ENCODE measurements at places on chromosomes 1 and 21.

GRCh38 chr1:33880305-33880704 lies 16.4 kb downstream of the HMGB4 start:
- DNase-seq, result no peak

DNA sequence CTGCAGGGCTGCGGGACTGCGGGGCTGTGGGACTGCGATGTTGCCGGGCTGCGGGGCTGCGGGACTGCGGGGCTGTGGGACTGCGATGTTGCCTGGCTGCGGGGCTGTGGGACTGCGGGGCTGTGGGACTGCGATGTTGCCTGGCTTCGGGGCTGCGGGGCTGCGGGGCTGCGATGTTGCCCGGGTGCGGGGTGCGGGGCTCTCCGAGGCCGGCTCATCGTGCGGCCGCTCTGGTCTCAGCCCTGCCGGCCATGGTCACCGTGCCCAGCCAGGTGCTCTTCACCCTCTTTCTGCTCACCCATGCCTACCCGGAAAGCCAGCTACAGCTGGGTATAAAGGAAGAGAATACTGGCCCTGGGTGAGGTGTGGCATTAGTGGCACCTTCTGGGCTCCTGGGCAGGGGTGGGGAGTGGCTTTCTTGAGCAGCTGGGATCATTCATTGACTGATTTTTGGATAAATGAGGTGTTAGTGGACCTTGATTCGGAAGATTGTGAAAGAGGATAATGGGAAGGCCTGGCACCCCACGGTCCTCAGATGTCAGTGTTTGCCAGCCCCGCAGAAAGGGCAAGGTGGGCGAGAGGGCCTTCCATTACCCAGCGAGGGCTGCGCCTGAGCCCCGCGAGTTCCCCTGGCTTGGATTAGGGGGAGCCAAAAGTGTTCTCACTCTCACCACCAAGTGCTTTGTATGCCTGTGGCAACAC lies 36.3 kb downstream of the COQ8A start:
- DNase-seq, result no peak

DNA sequence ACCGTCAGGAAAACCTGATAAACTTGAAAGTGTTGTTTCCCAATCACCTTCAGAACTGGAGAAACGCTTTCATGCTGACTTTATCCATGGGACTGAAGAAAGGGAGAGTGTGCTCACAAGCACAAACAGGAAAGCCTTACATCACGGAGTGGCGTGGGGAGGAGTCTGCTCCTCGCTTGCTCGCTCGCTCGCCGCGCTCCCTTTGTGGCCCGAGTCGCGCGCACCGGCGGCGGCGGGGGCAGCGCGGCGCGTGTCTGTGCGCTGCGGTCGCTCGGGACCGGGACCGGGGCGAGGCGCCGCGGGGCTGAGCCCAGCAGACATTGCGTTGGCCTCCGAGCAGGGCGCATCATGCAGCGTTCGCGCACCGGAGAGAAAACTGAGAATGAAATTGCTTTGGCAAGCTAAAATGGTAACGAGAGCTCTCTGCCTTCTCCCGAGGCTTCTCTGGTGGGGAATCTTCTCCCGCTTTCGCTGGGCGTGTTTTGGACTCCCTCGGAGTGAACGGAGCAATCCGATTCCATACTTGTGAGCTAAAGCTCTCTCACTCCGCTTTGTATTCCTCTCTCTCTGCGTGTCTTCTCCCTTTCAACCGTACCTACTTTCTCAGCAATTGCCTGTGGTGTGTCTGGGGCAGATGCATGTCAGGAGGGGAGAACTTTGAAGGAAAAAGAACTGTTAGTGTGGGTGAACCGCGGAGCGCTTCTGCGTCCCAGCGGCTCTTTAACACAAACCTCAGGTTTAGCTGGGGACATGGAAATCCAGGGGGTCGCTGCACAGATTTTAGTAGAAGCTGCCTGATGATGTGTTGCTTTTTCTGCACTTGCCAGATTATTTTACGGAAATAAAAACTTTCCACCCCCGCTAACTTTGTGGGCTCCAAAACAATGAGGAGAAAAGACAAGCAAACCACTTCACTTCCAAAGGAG lies at the start of gene RGL1:
TSS of gene RGL1 (plus strand) at position 205 of the 926 bp plus-strand sequence. CDS start at position 383, 178 bp downstream.
- DNase-seq, result peak; percentile 11

DNA sequence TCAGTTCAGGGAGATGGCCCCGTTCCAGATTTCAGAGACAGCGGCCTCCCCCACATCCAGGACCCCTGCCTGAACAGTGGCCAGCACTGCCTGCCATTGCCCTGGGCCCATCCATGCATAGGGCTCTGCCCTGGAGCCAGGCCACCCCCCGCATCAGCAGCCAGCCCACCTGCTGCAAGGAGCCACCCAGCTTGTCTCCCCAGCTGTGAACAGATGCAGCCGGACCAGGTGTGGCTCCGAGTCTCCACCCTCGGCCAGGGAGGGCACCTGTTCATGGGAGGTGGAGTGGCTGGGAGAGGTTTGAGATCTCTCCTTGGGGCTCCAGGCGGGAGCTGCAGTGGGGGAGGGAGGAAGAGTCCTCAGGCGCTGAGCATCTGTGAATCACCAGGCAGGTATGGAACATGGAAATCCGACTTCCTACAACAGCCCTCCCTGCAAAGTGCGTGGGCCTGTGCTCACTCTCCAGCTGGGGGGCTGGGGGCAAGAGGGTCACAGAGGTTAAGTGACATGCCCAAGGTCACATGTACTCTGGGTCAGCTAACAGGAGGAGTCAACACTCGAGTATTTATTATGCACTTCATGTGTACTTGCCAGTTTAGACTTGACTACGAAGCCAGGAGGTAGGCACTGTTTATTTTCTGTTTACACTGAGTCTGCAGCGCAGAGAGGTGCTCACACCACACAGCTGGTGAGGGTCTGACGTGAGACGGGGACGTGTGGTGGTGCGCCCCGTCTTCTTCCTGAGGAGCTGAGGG lies 4.8 kb upstream of the HES5 start:
- DNase-seq, result no peak

DNA sequence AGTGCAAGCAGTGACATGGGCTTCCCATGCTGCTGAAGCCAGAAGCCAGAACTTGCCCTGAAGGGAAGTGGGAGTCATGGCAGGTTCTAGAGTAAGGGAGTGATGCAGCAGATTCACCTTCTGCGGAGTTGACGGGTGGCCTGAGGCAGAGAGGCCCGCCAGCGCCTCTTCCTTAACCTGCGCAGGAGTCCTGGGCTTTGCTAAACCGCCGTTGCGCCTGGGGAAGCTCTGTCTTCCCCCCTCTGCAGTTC lies 67.3 kb downstream of the OBSCN start:
- DNase-seq, result no peak

DNA sequence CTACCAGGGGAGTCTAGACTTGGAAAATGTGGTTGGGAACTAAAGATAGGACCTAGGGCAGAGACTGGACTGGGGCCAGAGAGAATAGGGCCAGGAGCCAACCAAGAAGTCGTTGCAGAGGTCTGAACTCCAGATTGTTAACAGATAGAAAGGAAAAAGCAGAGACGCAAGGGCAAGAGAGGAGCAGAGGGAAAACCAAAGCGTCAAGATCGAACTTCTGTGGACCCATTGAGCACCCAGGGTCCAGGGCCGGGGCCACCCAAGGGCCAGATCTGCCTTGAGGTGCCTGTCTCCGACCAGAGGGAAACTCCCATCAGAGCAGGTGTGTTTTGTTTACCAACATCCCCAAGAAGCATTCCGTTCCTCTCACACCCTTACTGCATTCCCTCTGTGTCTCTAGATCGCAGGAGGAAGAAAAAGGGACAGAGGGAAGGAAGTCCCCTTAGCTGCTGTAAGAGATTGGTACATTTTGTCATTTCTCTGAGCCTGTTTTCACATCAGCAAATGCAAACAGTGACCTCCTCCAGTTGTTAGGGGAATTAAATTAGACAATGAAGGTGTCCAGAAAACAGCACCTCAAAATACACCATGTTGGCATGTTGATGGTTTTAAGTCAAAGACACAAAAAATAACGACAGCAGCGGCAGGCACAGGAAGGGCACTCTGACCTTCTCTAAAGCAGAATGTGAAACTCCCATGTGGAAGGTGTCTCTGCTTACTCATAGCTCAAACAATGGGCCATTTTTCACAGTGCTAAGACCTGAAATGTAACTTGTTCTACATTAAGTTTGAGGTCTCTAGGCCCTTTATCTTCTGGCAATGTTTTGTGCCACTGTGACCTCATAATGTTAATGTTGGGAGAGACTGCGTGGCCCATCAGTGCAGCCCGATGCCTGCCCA lies 105.8 kb upstream of the RAB4A start:
- no peak for DNase-seq

- DNase-seq, result no peak
Observed at GRCh38 chr21:28154121-28154520, 838.6 kb downstream of the LTN1 start.

DNA sequence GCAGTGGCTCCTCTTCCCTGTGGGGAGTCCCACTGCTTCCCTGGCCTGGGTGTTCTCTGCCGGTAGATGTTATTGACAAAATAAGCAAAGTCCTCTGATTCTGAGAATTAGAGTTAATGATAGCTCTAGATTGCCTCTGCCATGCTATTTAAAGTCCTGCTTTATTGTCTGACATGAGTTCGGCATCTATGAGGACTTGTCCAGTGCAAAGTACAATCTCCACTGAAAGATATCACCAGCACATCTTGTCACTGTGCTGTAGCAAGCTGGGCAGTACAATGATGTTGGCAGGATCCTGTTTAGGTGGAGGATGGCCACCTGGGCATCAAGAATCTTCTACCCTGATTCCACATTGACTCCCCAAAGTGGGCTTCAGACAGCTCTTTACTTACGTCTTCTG lies 54.0 kb upstream of the ATP5PO start:
- DNase-seq, result no peak

DNA sequence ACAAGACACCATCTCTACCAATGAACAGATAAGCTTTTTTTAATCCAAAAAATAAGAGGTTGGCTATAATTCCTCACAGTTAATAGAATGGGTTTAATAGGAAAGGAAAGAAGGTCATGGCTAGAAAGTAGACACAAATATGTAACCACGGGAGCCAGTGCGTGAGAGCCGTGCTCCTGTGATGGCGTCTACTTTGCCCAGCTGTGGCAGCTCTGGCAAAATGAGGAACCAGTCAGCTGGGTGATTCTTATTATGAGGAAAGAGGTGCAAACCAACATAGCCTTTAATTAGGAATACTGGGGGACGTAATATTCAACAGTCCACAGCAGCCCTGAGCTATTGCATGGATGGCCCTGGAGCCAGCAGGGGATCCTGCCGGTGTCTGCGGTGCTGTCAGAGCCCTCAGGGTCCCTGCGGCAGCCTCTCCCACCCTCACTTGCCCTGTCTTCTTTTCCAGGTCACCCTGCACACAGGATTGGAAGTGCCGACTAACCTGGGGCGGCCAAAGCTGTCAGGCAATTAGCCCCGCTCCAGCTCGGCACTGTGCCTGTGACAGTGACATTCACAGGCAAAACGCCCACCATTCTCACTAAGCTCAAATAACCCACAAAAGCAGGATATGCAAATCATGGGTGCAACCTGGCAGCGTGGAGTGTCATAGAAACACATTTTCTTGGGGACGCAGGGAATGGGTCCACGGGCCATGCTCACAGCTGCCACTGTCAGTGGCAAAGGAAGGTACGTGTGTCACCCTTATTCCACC lies 25.9 kb upstream of the GNPAT start:
- no peak for DNase-seq

DNA sequence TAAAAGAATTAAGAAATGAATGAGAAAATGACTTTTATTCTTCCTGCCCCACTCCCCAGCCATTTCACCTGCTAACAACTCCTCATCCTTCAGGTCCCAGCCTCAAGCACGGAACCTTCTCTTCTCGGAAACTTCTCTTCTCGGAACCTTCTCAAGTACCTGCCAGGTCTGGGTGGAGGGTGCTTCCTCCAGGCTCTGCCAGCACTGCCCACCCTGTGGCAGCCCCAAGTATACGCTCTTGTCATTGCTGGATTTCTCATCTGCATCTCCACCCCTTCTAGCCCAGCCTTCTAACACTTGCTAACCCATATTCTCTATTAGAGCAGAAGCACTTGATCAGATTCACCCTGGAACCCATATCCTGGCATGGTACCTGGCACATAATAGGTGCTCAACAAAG lies 3.9 kb upstream of the IFFO2 start:
- DNase-seq, result no peak

DNA sequence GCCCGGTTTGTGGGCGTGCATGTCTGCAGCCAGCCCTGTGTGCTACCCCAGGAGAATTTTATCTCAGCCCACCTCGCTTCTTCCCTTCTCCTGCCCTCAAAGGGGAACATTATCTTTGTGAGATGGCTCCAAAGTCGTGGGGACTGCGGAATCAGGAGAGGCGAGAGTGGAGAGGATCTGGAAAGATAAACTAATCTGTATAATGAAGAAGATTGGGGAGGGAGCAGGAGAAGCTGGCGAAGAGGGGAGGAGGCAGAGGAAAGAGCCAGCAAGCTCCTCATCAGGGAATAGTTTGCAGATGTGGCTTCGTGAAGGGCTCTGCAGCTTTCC lies 310.3 kb downstream of the MATN1 start:
- no peak for DNase-seq

DNA sequence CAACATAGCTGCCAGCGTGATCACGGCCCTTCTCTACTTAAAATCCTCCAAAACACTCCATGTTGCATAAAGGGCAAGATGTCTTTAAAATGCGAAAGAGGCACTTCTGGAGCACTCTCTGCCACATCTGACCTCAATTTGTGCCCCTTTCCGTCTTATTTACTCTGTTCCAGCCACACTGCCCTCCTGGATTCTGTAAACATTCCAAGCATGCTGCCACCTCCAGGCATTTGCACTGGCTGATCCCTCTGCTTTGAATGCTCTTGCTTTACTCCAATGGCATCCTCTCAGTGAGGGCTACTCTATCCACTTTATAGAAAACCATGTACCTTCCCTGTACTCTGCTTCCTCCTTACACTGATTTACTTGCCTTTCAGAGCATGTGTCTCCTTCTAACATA lies 5.3 kb upstream of the RGS7 start:
- DNase-seq, result no peak

DNA sequence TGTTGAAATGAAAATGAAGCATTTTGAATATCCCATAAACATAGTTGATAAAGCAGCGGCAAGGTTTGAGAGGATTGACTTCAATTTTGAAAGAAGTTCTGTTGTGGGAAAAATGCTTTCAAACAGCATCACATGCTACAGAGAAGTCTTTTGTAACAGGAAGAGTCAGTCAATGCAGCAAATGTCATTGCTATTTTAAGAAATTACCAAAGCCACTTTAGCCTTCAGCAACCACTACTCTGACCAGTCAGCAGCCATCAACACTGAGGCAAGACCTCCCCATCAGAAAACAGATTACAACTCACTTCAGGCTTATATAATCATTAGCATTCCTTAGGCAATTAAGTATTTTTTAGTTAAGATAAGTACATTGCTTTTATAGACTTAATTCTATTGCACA lies 33.8 kb upstream of the FCRL3 start:
- no peak for DNase-seq

GRCh38 chr1:117335376-117336086 lies 31.7 kb upstream of the MAN1A2 start:
- no peak for DNase-seq
